NCI-H1417 treated with DMSO at 0.1 percent for 48 hours (cell line): ENCODE measurements at places on chromosomes 16 and 17.

DNA sequence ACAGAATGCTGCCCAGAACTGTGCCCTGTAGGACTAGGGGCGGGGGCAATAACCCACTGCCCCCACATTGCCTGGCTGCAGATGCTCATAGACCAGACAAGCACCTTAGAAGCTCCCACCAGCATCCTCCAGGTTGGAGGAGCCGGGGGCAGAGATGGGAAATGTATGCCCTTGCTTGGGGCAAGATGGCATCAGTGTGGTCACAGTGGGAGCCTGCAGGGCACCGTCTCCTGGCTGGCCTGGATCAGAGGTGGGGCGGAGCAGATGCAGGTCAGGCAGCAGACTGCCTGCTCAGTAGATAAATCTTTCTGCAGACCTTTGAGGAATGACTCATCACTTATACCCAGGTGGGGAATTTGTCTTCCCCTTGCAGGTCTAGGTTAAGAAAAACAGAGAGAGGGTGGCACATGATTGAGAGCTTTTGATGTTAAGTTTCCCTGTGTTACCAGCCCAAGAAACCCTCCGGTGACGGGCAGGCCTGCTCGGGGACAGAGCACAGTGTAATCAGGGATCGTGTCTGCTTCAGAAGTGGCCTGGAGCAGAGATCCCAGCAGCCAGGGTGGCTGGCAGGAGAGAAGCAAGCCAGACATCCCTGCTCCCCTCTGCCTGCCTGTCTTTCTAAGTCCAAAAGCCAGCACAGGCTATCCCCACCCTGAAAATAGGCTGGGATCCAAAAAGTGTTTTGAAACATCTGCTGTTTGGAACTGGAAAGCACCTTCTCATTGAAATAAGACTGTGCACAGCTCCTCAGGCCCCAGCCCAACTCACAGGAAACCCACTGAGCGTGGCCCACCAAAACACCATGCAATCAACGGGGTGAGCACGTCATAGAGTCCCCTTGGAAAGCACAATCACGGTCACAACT lies 50.7 kb upstream of the RPL38 start:
- no peak for DNase-seq

- no peak for DNase-seq
Measured at GRCh38 chr17:8100763-8101162, 13.2 kb upstream of the ALOX12B start.

DNA sequence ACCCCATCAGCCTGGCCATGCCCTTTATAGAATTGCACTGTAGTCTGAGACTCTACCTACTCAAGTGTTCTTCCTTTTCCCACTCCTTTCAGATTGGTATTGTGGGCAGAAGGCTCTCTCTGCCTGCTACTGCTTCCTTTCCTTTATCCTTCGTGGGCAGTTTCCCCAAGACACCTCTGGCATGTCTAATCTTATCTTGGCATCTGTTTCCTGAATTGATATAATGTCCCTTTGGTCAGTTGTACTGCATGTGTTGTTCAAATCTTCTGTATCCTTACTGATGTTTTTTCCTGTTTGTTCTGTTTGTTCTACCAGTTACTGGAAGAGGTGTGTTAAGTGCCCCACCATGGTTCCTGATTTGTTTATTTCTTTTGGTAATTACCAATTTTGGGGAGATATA lies 29.5 kb upstream of the MSI2 start:
- no peak for DNase-seq

- DNase-seq: no peak
Measured at GRCh38 chr17:10156948-10157607, 41.3 kb downstream of the GAS7 start.

DNA sequence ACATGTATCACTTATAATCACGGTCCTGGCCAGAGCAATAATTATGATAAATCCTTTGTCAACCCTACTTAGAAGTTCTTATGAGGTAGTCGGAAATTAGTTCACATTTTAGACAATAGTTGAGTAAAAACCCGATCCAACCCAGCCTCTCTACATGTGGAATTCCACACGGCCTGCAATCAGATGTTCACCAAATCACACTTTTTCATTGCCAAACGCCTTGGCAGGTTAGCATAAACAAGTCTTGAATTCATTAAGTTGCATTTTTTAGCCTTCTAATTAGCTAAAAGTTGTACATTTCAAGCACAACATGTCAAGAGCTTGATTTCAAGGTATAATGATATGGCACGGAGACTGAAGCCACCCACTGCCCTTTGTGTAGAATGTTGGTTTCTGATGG lies 65.3 kb downstream of the FOXL1 start:
- no peak for DNase-seq

- no peak for DNase-seq
Measured at GRCh38 chr17:1490643-1491442, 1.6 kb downstream of the MYO1C start.

GRCh38 chr17:9918804-9919352 lies 13.8 kb upstream of the RCVRN start:
- no peak for DNase-seq
